ENCODE measurements at places on chromosomes 12 and 14.

DNA sequence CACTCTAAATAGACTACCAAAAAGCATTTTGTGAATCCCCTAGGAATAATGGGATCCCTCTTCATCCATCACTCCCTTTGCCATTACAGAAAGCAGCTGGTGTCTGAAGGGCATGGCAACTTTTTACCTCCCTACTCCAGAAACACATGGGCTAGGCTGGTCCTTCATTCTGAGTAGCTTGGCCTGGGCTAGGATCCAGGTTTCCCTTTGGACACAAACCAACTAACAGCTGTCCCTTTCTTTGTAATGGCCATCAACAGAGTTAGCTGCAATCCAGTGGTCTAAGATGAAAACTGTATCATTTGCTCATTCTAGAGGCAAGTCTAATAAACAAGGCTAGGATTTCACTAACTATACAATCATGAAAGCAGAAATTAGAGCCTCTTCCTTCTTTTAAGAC, 7.4 kb downstream of the GRIN2B start:
- no peak for DNase-seq

- DNase-seq, result no peak
Measured at GRCh38 chr12:106010741-106011140, 128.0 kb downstream of the NUAK1 start.

DNA sequence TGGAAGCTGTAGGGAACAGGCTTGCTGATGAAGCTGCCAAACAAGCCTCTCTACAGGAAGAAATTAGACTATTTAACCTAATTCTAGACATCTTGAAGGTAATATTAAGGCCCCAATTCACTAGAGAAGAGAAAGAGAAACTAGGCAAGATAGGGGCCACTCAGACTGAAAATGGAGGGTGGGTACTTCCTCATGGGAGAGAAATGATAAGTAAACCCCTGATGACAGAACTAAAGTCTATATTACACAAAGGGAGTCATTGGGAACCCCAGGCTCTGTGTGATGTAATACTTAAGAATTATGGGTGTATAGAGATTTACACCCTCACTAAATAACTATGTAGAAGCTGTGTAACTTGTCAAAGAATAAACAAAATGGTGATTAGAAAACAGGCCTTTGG, 64.3 kb downstream of the APOBEC1 start:
- DNase-seq, result no peak

GRCh38 chr12:11795192-11795912, 145.9 kb downstream of the ETV6 start:
- DNase-seq, result no peak

GRCh38 chr12:65296508-65297265, 18.2 kb downstream of the MSRB3 start:
- no peak for DNase-seq

DNA sequence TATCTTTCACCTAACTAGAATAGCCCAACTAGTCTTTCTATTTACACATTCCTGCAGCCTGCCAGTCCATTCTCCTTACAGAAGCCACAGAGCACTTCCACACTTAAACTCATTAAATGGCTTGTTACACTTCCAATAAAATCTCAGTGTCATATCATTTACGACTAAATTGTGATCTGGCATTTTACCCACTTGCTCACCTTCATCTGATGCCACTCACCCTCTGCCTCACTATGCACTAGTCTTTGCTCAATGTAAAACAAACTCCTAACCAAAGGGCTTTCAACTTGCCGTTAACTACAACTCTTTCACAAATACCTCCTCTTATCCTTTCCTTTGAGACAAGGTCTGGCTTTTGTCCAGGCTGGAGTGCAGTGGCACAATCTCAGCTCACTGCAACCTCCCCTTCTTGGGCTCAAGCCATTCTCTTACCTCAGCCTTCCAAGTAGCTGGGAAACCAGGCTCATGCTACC, 24.1 kb downstream of the YAF2 start:
- peak; percentile 38 for DNase-seq

GRCh38 chr12:60394665-60395064, 798.8 kb downstream of the SLC16A7 start:
- no peak for DNase-seq
